ENCODE measurements at places on chromosomes 2 and 18.
A peak's percentile ranks its signal among the peaks of the same experiment; 100 is the strongest.

GRCh38 chr2:199309973-199310372 is 147.8 kb downstream of the SATB2 start:
- DNase-seq: no peak

GRCh38 chr2:74843433-74843832 is 9.5 kb downstream of the HK2 start:
- no peak for DNase-seq

DNA sequence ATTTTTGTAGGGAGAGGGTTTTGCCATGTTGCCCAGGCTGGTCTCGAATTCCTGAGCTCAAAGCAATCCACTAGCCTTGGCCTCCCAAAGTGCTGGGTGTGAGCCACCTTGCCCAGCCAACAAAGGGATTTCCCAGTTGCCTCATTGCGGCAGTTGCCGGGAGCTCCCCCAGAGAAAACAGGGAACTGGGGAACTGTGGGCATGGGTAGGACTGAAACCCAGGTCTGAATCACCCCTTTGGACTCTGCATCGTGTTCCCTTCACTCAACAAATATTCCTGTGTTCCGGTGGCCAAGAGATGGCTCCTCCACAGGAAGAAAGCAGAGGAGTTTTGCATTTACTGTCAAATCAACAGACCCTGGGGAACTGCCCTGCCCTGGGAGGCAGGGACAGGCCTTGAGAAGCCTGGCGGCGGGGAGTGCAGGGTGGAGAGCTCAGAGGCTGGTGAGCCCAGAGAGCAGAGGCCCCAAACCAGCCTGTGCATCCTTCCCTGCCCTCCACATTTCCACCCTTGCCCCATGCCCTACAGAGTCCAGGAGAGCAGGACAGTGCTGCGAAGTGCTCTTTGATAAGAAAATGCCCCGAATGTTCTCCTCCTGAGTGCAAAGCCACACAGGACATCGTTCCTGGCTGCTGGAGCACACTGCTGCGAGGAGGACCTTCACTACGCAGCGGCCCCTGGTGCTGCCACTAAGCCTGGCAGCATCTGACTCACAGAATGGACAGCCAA is 24.9 kb downstream of the MYO7B start:
- no peak for DNase-seq

GRCh38 chr2:27278010-27278409 is 2.8 kb downstream of the DNAJC5G start:
- no peak for DNase-seq

GRCh38 chr18:26919627-26920026 is 54.1 kb upstream of the AQP4 start:
- no peak for DNase-seq

GRCh38 chr18:58800582-58800981 is 64.1 kb upstream of the ZNF532 start:
- no peak for DNase-seq

DNA sequence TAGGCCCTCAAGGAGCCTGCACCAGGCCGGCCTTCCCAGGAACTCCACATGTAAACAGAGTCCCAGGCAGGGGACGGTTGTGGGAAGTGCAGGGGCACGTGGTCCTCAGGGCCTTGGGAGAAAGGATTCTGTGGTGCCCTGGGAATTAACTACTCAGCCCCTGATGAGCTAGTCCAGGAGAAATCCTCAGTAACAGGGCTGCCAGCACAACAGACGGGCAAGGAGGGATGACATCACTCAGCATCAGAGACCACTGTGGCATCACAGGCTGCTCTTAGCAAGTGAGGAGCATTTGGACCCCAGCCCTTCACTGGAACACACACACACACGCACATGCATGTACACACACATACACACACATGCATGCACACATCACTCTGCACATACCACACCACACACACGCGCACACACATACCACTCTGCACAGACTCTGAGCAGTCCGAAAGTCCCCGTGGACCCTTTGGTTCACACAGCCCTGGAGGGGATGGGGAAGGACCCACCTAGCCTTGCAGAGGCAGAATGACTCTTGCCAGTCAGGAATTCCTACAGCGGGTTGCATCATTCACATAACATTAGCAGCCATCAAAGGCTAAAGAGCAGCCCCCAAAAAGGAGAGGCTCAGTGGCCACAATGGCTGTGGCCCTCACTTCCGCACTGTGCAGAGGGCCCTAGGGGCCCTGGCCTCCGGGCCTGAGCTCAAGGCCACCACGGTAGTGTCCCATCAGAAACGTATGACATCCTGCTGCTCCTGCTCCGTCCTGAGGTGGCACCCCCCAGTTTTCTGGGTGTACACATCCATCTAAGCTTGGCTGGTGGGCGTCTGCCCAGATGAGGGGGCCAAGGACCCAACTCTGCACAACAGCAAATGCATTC is 1.9 kb upstream of the NMUR1 start:
- no peak for DNase-seq

GRCh38 chr2:160387558-160388262 is 105.9 kb downstream of the RBMS1 start:
- DNase-seq: no peak

DNA sequence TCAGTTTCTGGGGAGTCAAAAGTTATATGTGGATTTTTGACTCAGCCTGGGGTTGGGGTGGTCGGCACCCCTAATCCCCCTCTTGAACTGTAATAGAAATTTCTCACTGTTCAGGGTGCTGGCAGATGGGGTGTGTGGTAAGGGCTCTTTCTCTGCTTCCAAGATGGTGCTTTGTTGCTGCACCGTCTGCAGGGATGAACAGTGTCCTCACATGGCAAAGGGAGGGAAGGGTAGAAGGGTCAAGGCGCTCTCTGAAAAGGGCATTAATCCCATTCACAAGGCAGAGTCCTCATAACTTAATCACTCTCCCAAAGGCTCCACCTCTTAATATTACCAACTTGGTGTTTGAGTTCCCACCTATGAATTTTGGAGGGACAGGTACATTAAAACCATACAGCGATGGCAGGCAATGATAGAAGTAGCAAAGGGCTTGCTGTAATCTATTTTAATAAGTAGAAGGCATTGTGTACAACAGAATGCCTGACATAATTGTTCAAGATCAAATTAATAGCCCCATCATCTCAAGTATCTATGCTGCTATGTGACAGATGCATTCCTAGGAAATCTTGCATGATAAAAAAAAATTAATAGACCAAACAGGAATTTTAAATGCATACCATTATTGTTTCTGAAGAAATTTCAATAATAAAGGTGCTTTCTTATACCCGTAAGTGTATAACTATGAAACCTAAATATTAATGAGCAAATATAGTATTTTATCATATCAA is 28.1 kb downstream of the MMADHC start:
- DNase-seq: no peak

DNA sequence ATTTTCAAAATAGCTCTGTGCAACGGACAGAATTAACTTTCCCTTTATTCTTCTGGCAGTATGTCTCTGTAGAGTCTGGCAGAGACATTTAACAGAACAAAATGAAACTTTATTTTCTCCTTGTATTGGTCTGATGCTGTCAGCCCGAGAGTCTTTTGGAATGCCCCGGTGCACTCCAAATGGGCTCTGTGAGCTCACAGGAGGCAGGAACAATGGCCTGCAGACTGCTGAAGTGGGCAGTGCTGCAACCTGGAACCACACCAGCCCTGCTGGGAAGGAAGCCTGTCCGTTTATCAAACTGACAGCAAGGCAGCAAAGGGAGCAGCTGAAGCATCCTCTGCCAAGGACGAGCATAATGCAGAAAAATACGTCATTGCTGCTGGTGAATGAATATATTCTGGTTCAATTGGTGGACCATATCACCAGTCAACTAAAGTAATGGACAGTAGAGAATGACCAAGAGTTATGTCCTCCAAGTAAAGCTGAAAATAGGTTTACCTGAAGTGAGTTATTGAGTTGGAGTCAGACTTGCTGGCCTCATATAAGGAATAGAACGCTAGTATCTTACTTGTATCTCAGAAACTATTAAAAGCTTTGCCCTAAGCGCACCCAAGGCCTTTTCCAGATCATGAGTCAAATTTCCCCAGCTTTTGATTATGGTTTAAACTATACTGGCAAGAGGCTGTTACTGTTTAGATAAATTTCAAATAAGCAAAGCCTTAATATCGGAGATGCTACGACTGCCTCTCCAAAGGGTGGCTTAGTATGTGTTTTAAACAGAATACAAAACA is 207.6 kb upstream of the TANK start:
- DNase-seq: no peak

GRCh38 chr18:23433360-23433759 is 19.7 kb upstream of the RIOK3 start:
- DNase-seq: no peak

GRCh38 chr2:185665251-185665814 is 73.3 kb upstream of the FSIP2 start:
- no peak for DNase-seq

- DNase-seq: no peak
These were observed 186.4 kb downstream of the ANAPC1 start for GRCh38 chr2:111697560-111697959.

GRCh38 chr2:113257516-113258264 is 21.0 kb downstream of the PAX8 start:
- no peak for DNase-seq

DNA sequence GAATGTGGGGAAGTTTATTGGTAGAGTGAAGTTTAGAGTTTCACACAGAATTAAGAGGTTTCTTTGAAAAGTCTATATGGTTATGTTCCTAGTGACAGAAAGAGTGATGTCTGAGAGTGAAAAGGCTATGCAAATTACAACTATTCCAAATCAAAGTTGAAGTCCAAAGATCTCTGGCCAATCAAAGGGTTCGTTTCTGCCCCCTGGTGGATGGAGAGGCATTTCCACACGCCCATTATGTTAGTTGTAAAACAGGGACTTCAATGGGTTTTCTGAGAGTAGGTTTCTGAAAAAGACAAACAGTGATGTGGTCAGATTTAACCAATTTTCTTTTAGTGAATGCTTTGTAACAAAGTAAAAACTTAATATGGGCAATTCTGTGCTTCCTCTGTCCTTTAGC is 441.5 kb upstream of the POU3F3 start:
- DNase-seq: no peak

DNA sequence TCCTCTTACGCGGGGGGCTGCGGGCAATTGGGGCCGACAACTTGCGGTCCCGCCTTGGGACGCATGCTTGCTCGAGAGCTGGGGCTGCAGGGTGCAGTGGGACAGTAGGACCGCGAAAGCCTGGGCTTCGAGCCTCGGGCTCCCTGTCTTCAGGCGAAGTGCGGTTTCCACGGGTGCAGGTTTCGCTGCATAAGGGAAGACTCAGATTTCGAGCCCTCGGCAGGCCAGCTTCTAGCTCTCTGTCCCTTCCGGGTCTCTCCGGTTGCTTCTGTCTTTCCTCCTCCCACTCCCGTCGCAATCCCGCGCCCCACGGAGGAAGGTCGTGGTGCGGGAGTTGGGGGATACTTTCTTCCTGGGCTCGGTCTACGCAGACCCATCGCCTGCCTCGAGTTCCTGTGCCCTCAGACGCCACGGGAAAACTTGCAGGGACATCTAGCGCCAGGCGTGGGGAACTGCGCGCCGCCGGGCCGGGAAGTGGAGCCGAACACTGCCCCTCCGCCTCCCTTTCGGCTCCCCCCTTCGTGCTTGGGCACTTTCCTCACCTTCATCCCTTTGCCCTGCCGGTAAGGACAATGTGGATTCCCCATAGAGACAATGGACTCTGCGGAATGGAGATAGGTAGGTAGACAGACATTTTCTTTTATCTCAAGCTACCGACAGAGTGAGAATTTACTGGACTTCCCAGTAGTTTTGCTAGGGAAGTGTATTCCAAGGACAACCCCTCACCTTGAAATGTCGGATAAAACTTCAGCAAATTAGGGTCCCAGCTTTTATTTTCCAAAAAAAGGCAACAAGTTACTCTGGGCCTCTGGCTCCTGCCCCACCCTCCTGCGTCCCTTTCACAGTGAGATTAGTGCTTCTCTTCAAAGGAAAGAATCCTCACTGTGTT is 4.2 kb upstream of the HOXD13 start:
- DNase-seq: no peak

GRCh38 chr18:21439431-21439846 is 161.1 kb downstream of the ESCO1 start:
- no peak for DNase-seq

DNA sequence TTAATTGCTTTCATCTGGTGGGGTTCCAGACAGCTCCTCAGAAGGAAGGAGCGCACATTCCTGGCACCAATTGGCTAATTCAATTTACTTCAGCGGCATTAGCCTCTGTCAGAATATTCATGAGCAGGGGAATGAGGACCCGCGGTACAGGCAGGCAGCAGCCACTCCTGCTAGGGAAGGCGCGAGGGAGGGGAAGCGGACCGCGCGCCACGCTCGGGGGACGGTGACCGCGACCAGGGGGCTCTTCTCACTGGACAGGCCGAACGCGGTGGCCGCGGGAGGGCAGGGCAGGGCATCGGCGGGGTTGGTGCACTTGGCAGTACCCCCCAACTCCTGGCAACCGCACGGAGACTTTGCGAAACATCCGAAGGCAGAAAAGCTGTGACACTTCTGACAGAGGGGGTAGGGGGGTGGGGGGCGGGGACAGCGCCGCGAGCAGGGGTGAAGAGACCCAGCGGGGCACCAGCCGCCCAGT is at the start of gene CDH20:
TSS of gene CDH20 (plus strand) at position 160 of the 475 bp plus-strand sequence.
- DNase-seq: no peak

- peak; percentile 55 for DNase-seq
These were observed 13.1 kb upstream of the ACTR3 start for GRCh38 chr2:113876503-113877387.

GRCh38 chr2:238771218-238771617 is 76.7 kb upstream of the TWIST2 start:
- DNase-seq: no peak

DNA sequence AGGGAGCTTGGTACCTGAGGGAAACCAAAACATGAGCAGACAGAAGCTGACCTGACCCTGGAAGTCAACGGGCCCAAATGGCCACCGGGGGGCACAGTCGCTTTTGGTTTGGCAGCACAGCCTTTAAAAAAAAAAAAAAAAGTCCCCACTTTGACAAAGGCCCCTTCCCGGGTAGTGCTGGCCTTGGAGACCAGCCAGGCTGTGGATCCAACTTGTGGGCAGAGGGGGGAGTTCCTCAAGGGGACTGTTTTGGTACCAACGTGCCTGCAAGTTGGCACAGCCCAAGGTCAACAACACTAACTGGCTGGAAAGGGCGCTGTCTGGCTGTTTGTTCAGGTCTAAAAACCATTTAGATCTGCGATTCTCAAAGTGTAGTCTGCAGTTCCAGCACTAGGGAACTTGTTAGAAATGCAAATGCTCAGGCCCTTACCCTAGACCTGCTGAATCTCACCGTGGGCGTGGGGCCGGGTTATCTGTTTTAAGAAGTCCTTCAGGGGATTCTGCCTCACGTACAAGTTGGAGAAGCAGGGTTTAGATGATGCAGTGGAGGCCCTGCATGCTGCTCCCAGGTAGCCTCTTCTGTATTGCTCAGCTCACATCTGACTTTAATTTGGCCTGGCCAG is 83.0 kb downstream of the LPIN1 start:
- DNase-seq: peak; percentile 29
